ENCODE measurements at places on chromosomes 11 and 22.

DNA sequence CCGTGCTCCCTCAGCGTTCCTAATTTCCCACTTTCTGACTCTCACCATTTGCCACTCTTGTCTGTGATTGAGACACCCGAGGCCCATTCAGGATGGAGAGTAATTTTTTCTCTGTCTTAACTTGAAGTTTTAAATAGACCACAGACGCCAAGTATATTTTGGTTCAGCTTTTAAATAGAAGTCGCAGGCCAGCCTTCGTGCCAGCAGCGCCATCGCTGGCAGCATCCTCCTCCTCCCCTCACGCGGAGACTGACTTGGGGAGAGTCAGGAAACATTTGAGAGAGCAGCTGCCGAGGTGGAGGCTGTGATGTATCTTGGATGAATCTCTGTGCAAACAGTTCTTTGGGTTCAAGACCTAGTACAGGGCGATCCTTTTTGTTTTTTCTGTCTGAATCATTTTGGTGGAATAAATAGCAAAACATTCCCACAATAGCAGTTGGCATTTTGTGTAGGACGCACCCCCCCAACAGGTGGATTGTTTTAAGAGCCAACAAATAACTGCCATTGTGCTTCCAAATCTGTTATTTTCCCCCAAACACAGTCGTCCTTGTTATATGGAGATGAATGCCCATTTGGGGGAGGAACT lies 889 bp upstream of the DMC1 start:
- DNase-seq: peak; percentile 1

GRCh38 chr22:19667872-19668740 lies 46.2 kb upstream of the SEPTIN5 start:
- DNase-seq: no peak

- no peak for DNase-seq
Observed at GRCh38 chr11:12691473-12691872, 17.3 kb downstream of the TEAD1 start.

DNA sequence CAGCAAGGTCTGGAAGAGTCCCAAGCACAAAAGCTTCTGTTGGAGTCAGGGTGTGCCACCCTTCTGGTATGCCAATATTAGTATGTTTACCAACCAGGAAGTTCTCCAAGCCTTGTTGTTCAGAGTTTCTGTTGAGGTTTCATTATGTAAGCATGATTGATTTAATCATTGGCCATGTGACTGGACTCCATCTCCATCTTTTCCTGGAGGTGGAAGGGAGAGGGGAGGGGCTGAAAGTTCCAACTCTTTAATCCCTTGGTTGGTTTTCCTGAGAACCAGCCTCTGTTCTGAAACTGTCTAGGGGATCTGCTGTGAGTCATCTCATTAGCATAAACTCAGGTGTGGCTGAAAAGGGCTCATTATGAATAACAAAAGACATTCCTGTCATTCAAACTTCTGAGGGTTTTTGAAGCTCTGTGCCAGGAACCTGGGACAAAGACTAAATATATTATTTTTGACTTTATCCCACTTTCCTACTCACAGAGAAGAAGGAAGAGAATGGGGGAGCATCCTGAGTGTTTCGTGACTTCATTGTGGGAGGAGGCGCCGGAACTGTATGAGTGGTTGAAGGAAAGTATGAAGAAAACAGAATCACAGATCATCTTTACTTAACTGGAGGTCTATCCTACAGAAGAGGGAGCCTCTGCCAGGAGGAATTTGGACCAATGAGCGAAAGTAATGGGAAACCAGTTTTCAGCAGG lies 138.2 kb downstream of the NECTIN1 start:
- no peak for DNase-seq

GRCh38 chr11:117179048-117179999 lies 781 bp downstream of the SIDT2 start:
- DNase-seq: no peak

GRCh38 chr22:31230871-31231621 lies 18.9 kb downstream of the LIMK2 start:
- no peak for DNase-seq

GRCh38 chr22:38973289-38974169 lies 8.6 kb upstream of the APOBEC3B start:
- no peak for DNase-seq

DNA sequence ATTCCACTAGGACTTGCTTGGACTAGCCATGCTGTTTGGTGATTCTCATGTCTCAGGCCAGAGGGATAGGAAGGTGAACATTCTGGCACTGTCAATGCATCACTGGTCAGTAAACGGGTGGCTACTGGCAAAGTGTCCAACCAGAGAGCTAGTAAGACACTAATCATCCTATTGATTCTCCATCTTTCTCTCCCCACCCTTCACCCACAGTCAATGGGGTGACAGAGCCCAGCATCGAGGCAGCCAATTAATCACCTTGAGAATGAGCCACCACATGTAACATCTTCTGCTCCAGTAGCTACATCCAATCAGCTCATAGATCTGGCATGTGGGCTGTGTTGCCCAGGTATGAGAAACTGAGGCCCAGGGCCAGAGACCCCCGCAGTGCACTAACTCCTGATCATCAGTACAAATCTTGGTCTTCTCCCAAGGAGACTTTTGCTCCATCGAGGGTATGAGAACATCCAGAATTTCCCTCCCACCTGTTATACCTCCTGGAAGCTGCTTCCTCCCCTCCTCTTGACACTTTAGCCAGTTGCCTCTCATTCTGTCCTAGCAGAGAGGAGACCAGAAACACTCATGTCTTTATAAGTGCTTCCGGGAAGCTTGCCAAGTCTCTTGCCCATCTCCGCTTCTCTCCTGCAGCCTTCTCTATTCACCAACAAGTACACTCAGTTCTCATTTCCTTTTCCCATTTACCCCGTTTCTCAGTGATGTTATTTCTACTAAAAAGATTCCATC lies 17.0 kb downstream of the HTR3A start:
- no peak for DNase-seq

DNA sequence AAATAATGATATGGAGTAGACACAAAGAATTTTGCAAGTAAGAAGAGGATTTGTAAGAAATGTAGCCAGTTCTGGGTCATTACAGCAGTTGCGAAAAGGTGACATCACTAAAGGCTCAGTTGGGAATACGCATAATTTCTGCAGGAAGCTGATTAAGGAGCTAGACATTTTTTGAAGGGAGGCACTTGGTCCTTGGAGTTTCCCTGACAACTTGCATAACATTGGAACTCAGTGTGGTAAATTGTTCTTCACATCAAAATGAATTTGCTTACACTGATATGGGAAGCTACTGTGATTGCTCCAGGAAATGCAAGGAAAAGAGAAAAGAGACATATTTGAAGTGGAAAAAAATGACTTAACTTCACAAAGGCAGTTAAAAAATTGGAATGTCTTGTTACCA lies 626.1 kb downstream of the NELL1 start:
- no peak for DNase-seq

GRCh38 chr11:46200537-46201281 lies 76.8 kb upstream of the CREB3L1 start:
- DNase-seq: no peak

GRCh38 chr11:44243595-44244343 lies 66.2 kb downstream of the ALX4 start:
- DNase-seq: no peak

DNA sequence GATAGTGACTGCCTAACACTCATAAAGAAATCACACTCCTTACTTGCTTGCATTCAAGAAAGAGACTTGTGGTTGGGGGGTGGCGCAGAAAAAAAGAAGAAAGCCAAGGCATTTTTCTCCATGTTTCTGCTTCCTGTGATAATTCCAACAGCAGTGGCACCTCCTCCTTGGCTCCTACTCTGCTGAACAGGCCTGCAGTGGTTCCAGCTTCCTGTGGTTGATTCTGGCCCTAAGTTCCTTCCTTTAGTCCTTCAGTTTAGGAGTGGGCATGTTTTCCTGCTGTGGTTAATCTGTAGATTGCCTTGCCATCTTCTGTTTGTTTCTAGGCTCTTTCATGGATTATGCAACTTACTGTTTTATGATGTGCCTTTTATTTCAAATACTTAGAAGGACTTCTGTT lies 940.4 kb downstream of the DLG2 start:
- no peak for DNase-seq

DNA sequence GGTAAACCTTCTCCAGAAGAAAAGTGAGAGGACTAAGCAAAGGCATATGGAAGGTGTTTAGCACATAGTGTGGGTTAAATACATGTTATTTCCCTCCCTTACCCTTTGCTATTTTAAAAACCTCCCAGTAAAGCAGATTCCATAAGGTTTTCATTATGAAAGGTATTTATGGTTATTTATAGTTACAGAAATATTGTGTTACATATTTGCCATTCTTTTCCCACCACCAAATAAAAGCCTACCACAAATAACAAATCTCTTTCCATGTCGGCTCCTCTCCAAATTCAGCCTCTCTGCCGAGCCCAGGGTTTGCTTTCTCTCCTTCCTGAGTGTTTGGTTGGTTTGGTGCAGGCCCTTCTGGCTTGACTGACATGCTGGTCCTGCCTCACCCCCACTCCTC lies 64.4 kb downstream of the INSC start:
- DNase-seq: no peak

- no peak for DNase-seq
Observed at GRCh38 chr11:75968021-75968625, 153.1 kb downstream of the UVRAG start.

- DNase-seq: no peak
Observed at GRCh38 chr11:48099916-48100446, 116.6 kb upstream of the OR4B1 start.

DNA sequence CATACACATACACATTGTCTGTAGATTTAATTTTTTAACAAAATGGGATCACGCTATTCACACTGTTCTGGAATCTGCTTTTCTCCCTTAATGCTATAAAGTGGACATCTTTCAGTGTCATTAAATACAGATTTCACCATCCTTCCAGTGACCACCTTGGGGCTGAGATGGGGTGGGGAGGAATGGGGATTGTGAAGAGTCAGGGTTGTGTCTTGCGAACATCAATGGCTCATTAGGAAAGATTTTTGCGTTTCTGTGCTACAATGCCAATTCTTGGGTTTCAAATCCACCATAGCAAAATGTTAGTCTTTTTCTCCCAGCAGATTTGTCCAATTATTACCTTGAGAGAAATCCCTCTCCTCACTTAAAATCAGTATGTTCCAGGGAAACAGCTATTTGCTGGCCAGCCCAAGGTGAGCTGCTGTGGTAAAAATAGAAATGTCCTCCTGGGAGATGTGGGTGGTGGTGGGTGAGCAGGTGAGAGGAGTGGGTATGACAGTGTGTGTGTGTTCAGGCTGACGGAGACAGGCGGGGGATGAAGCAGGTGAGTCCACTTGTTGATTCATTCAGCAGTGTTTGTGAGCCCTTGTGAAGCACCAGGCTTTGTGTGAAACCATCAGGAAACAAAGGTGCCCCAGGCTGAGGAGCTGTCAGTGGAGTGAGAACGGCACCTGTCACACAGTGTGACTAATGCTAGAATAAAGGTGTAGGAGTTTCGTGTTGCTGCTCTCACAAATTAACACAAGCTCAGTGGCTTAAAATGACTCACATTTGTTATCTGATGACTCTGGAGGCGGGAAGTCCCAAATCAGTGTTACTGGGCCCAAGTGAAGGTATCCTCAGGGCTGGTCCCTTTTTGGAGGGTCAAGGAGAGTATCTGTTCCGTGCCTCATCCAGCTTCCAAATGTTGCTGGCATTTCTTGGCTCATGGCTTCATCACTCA lies 1.7 kb upstream of the CBX6 start:
- peak; percentile 58 for DNase-seq

DNA sequence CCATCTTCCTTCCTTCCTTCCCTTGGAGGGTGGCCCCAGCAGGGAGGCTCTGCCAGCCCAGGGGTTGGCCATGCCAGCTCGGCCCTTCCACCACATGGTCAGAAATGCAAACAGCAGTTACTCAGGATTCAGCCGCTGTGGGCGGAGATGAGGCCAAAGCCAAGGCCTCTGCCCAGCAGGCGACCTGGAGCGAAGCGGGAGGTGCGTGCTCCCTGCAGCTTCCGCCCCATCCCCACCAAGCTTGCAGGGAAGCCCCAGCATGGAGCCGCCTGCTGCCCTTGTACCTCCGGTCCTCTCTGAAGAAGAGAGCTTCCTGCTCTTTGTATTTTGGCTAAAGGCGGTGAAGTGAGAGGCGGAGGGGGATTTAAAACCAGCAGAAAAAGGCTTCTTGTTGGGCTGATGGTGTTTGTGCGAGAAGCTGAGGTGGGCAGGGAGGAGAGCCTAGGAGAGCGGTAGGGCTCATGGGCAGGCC lies 50.4 kb downstream of the ANO1 start:
- no peak for DNase-seq

DNA sequence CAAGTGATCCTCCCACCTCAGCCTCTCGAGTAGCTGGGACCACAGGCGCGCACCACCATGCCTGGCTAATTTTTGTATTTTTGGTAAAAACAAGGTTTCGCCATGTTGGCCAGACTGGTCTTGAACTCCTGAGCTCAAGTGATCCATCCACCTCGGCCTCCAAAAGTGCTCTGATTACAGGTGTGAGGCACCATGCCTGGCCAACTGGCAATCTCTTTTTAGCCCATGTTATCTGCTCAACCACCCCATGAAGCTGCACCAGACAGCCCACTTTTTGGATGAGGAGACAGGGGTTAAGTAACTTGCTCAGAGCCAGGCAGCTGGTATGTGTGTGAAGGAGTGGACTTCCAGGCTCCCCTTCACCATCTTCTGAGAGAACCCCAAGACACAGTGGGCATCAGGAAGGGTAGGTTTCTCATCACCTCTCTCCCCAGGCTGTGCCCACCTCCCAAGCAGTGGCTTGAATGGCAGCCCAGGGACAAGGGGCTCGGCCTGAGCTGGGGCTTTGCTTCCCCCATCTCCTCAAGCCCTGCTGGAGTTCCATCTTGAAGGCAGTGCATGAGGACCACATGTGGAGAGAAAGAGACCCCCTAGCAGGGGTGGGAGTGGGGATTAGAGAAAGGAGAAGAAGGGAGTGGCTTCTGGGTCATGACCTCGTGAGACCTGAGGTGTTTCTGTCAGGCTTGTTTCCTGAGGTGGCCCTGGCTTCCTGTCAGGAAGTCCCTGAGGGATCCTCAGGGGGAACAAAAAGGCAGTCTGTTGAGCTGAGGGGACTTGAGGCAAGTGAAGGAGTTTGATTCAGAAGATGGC lies 87.5 kb upstream of the PARVA start:
- no peak for DNase-seq

- DNase-seq: no peak
Observed at GRCh38 chr11:129285402-129285786, 90.3 kb upstream of the BARX2 start.

GRCh38 chr11:83041126-83041525 lies 30.6 kb downstream of the RAB30 start:
- no peak for DNase-seq

DNA sequence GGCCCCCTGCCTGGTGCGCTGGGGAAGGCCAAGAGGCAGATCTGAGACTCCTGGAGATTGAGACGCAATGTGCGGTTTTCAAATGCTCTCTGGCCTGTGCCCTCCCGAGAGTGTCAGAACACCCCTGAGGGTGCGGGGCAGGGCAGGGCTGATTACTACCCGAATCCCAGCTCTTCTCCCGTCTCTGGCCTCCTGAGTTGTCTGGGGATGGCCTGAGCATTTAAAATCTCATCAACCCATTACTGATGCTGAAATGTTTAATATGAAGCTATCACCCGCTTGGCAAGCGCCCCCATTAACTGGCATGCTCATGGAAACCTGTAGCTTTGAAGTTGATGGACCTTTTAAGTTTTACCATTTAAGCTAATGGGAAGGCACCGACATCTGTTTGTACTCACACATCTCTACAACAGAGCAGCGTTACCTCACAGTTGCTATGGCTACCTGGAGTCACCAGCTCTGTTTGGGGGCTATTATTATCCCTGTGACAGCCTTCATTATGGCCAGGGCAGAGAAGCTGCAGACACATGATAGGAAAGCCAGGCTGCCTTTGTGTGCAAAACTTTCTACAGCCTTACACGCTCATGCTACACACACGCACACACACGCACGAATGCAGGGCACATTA lies 3.6 kb upstream of the MB start:
- no peak for DNase-seq

- no peak for DNase-seq
Observed at GRCh38 chr22:19674929-19675253, 39.4 kb upstream of the SEPTIN5 start.

- no peak for DNase-seq
Observed at GRCh38 chr11:29002816-29003215, 894.6 kb downstream of the METTL15 start.

Data from activated naive CD8-positive, alpha-beta T cell treated with anti-CD3 and anti-CD28 coated beads, Interleukin-2, amount 50 U/mL, for 16 hours (primary cell).